ENCODE measurements at places on chromosomes 4 and X.

DNA sequence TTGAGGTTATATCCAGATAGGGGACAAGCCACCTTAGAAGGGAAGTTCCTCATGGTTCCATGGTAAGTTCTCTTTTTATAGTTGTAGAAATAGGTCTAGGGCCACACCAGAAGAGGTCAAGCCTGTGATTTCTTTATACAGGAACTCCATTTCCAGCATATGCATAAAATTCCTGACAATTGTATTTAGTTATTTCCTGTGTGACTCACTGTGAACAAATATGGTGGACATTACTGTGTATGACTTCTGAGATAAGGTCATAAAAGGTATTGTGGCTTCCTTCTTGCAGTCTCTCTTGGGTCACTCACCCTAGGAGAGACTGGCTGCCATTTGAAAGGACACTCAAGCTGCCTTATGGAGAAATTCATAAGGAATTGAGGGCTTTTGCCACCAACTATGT, 2.2 kb upstream of the C4orf36 start:
- no peak for DNase-seq

DNA sequence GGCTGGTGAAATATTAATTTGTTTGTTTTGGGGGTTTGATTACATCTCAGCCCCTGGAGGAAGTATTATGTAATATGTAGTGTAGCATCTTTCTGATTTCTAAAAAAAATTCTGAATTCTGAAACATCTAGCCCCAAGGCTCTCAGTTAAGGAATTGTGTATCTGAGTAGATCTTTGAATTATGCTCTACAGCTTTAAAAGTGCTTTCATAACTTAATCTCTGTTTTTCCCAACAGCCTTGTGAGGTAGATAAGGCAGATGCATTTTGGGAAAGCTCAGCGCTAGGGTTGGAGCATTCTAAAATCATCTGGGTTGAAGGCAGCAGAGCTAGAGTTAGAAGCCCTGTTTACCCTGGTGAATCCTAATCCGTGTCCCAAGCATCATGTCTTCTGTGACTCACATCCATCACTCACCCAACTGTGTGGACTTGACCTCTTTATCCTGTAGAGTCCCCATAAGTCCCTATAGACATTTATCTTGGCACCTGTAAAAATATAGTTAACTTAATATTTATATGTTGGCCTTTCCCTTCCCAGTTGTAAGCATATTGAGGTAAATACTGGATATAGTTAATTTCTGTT, 49.8 kb downstream of the FNIP2 start:
- no peak for DNase-seq

DNA sequence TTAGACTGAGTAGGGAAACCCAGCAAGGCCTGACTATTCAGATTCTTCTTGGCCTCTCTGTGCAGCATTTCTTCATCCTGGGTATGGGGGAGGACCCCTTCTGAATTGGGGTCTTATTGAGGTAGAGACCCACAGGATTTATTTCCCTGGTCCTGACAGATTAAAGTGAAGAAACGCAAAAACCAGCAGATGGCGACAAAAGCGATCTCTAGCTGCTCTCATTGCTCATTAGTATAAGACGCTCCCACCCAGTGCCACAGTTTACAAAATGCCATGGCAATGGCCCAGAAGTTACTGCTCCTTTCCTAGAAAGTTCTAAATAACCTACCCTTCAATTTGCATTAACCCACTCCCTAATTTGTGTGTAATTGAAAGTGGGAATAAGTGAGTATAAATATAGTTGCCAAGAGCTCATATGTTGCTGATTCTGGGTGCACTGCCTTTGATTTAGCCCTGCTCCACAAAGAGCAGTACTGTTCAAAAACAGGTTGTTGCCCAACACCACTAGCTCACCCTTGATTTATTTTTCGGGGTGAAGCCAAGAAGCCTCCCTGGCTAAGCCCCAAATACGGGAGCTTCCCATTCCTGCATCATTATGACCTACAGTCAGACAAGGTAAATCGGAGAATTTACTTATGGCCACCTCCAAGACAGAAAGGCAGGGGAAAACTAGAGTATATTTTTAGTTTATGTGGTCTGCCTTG, 3.7 kb upstream of the BEX4 start:
- peak; percentile 73 for DNase-seq

DNA sequence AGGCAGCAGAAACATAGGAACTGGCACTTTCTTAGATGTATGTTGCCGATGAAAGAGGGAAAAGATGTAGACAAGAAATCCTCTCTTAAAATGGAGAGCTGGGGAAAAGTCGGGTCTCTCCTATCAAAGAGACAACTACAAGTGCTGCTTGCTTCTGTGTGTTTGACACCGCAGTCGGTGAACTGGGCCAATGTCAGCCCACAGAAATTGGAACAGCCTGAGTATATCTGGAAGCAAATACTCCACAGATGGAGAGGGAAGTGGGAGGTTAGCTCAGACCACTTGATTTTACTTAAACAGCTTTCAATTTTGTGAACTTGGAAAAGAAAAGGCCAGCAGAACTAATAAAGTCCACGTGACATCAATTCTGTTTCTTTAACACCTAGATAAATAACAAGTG, 230.9 kb upstream of the FAT1 start:
- DNase-seq = no peak

GRCh38 chrX:51420610-51421009, 75.8 kb downstream of the NUDT11 start:
- DNase-seq = peak; percentile 39

- DNase-seq = no peak
These were observed 306.9 kb upstream of the FGF13 start for GRCh38 chrX:139018436-139018835.

DNA sequence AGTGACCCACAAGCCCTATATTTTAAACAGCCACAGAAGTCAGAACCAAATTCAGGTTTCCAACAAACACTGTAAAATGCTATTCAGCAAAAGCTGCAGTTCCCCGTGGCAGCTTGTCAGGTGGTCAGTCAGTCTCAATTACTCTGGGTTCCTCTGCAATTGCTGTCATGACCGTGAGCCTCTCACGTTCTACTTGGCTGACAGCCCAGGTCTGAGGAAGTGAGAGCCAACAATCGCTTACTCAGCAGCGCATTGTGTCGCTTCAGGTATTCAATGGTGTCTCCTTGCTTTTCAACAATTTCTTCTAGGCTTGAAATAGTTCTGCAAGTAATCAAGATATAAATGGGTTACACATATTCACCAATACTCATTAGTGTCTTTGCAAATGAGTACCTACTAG, 25.8 kb downstream of the TRIM75 start:
- DNase-seq = no peak

GRCh38 chr4:858831-859451, 33.0 kb upstream of the CPLX1 start:
- DNase-seq = no peak

- DNase-seq = no peak
These were observed 951 bp downstream of the SH3BP2 start for GRCh38 chr4:2793586-2794485.

GRCh38 chrX:107709266-107709806, 66.3 kb downstream of the TSC22D3 start:
- no peak for DNase-seq

DNA sequence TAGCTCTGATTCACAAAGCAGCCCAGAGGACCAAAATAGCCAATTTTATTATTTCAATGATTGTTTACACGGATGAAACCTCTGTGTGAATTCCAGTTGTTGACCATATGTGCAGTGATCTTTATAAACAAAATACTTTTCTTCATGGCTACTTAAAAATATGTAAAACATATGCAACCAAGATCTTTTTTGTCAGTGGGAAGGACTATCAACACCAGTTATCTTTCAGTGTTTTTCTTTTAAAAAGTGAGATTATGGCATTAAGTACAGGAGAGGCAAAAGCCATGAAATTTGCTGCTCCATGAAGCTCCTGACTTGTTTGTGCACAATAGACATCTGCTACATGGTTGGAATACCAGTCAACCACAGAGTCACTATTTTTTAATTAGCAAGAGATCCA, 184.4 kb downstream of the DKK2 start:
- DNase-seq = no peak

DNA sequence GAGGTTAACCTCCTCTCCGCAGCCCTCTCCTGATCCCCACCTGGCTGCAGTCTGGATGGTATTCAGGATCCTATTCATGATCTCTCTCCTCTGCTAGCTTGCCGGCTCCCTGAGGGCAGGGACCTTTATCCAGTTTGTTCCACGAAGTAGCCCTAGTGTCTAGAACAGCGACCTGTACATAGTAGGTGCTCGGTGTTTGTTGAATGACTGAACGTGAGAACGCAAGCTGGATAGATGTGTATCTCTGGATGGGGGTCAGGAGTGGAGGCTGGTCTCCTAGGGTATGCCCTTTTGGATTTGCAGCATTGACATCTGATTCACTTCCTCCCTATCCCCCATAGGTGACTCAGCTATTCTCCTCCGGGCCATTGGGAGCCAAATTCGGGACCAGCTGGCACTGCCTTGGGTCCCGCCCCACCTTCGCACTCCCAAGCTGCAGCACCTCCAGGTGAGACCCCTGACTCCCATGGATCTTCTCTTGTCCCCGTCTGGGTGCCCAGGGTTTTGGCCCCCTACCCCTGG, 7.3 kb downstream of the CCDC22 start:
- no peak for DNase-seq

- no peak for DNase-seq
These were observed 98.5 kb upstream of the FAM9C start for GRCh38 chrX:13142891-13143290.

DNA sequence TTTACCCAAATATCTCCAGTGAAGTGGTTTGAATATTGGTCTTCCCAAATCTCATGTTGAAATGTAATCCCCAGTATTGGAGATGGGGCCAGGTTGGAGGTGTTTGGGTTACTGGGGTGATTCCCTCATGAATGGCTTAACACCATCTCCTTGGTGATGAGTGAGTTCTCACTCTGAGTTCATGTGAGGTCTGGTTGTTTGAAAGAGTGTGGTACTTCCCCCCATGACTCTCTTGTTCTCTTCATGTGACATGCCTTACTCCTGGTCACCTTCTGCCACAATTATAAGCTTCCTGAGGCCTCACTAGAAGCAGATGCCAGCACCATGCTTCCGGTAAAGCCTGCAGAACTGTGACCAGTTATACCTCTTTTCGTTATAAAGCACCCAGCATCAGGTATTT, 32.9 kb upstream of the OTUD4 start:
- no peak for DNase-seq

DNA sequence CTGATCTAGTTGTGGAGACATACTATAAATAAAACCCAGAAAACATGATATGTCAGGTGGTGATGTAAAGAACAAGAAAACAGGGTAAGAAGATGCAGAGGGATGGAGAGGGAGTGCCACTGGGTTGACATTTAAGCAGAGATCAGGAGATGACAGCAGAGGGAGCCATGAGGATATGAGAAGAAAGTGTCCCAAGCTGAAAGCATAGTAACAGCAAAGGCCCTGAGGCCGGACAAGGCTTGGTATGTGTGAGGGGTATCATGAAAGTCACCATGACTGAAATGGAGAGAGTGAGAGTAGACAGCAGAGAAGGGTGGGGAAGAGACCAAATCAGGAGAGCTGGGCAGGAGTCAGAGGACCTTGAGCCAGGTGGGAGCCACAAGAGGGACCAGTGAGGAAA, 3.4 kb downstream of the GPKOW start:
- DNase-seq = no peak

GRCh38 chrX:118928151-118928550, 46.3 kb upstream of the LONRF3 start:
- DNase-seq = no peak

DNA sequence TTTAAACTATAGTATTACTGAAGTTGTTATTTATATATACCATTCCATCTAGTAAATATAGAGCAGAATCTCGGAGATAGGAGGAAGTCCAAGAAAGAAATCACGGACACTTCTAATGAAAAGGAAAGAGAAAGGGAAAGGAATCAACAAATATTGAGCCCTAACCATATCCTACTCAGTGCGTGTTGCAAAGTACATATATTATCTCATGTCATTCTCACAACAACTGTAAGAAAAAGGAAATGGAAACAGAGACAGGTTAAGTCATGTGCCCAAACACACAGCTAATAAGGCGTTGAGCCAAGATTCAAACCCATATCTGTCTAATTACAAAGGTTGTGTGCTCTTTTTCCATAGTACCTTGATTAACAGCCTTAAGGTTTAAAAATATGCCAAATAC, 16.0 kb downstream of the HTR2C start:
- DNase-seq = no peak

- no peak for DNase-seq
These were observed 76.0 kb upstream of the SRD5A3 start for GRCh38 chr4:55269995-55270394.

GRCh38 chr4:27008679-27009078, 148.0 kb downstream of the STIM2 start:
- DNase-seq = no peak

GRCh38 chr4:53586121-53586816, 5.0 kb downstream of the LNX1 start:
- DNase-seq = no peak

- no peak for DNase-seq
These were observed 394.3 kb upstream of the SLIT2 start for GRCh38 chr4:19857380-19857779.

- DNase-seq = no peak
These were observed 164.6 kb downstream of the MID1IP1 start for GRCh38 chrX:38965888-38966287.

- DNase-seq = no peak
These were observed 190.6 kb downstream of the ACTRT1 start for GRCh38 chrX:127861611-127862010.

GRCh38 chr4:961351-962230, 11.8 kb downstream of the DGKQ start:
- no peak for DNase-seq

DNA sequence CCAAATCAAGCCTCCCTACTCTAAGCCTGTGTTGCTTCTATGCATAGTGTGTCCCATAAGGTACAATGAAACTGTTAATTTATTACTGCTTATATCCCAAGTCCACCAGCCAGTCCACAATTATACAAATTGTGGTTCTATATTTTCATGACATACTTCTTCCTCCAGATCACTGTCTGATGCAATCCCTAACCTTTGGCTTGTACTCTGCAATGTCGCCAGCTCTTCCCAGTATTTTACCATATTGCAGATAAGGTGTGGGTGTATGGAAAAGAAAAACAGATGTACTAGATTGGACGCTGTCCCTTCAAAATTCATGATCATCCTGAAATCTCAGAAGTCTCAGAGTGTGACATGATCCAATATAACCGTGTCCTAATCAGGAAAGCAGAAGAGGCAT, 286.2 kb downstream of the GASK1B start:
- no peak for DNase-seq

- DNase-seq = no peak
These were observed 84.1 kb downstream of the TNIP2 start for GRCh38 chr4:2672082-2672481.

DNA sequence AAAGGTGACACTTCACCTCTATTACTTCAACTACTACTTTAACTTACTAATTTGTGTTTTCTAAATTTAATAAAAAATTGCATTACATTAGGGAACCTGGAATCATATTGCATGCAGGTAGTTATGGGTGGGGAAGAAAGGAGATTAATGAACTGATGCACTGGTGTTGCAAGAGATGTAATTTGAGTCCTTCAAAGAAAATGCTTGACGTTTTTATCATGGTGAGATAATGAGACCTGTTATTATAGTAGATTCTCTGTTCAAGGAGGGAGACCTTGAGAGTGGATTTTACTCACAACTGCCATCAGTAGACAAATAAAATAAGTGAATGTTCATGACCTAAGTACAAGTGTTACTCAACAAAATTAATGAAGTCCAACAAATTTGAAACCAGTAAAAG, 26.4 kb upstream of the MED14 start:
- no peak for DNase-seq

GRCh38 chr4:113467581-113467980, 294.0 kb downstream of the CAMK2D start:
- DNase-seq = no peak

Measured in HAP-1 (cell line).